T-helper 17 cell (primary cell): ENCODE measurements at places on chromosomes 3 and 15. TPM values are rescaled to one million over a fixed set of nuclear protein-coding genes. Genes with fewer than 3 reads are reported as not detected.

Gene IGSF10
- total RNA-seq: 0.22 TPM

Gene KLHDC8B
- 8.7 TPM for total RNA-seq

Gene STRIT1
- total RNA-seq: not detected

Gene TM6SF1
- 4.3 TPM for total RNA-seq

Gene DNASE1L3
- total RNA-seq: not detected

Gene C3orf85
- not detected for total RNA-seq

Gene AHSG
- total RNA-seq: not detected

Gene CCR9
- 4.0 TPM for total RNA-seq

Gene DLEC1
- 8.6 TPM for total RNA-seq

GRCh38 chr3:30668051-30668609, 61.7 kb downstream of the TGFBR2 start:
- DNase-seq: no peak

GRCh38 chr3:87706176-87706575, 352.6 kb downstream of the CGGBP1 start:
- no peak for DNase-seq

DNA sequence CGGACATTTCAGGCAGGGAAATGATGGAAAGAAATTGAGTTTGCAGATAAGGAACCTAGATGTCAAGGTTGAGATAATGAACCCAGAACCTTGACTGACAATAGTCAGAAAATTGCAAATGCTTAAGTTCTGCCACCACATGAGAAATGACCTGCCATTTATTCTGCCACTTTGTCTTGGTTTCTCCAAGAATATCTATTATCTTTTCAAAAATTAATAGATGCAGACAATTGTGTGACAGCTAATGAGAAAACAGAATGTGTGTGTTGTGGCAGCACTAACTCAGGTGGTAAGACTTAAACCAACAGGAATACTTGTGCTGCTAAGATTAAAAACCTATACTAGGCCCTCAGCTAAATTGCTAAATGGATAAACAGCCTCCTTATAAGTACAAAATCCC, 52.3 kb downstream of the CADPS start:
- DNase-seq: no peak

GRCh38 chr3:194136519-194137007, 615 bp downstream of the HES1 start:
- no peak for DNase-seq

DNA sequence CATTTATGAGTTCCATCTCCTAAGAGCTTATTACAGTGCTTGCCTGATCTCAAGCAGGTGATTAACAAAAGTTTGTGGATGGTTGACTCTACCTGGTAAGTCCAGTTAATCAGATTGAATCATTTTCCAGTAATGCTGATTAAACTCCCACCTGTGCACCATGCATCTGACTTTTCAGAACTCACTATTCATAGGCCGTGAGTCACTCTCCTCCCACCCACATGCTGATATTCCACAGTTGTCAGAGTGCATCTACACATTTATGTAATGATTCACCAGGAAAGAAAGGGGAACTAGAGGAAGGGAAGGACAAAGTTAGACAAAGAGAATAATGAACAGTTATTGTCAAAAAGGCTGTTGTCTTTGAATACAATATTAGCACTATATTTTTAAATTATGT, 106.2 kb upstream of the UBE3A start:
- DNase-seq: no peak

DNA sequence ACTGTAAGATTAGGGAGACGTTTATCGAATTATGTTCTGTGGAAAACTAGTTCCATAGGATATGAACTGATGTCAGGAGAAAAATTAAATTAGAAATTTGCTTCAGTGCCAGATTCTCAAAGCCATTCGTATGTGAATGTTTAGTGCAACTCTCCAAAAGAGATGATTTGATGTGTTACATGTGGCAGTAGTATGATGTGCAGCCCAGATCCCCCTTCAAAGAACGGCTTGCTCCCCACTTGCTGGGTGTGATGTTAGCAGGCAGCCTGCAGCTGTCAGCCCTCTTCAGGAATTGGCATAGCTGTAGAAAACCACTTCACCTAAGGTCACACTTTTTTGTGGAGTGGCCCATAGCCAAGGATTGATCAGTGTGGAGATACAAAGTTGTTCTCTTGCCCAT, 127.0 kb upstream of the CCDC54 start:
- no peak for DNase-seq

GRCh38 chr3:119632216-119632615, 28.2 kb downstream of the POPDC2 start:
- DNase-seq: no peak

GRCh38 chr3:87359826-87360225, 83.4 kb upstream of the POU1F1 start:
- no peak for DNase-seq

DNA sequence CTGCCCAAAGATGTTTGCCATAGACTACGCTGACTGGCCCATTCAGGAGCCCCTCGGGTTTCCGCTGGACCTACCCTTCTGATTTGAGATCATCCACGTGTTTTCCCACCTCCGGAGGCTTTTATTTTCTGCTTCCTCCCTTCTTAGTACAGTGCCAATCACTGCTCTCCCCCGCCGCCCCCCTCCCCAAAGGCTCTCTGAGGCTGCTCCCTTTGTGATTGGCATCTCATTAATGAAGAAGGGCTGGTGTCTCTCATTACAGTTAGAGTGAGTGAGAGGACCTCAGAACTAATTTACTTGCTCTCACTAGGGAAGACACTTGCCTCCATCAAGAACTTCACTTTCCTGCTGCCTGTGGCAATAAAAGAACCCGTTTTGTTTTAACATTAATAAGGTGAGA, 284.7 kb upstream of the ICE2 start:
- DNase-seq: no peak

DNA sequence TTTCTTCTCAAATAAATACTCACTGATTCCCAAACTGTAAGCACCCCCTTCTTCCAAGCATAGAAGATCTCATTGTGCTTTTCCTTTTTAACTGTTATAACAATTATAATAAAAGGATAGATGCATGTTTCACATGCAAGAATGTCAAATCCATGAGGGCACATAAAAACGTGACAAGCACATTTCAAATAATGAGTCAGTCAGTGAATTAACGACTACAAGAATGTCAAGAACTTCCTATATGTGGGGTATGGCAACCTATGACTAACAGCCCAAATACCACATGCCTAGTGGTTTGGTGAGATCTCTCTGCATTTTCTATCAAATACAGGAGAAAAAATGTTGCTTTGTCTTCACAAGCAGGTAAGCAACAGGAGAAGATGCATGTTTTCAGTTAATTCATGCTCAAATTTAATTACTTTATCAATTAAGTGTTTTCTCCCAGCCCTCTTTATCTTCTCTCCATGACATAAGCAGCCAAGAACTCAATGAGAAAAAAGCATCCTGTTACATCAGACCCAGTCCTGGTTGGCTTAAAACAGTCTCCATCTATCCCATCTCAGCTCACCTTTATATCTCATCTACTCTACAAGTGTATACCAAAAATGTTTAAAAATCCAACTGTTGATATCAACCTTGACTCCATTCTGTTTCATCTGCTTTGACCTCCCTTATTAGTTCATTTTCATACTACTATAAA, 181.5 kb upstream of the LMCD1 start:
- no peak for DNase-seq

DNA sequence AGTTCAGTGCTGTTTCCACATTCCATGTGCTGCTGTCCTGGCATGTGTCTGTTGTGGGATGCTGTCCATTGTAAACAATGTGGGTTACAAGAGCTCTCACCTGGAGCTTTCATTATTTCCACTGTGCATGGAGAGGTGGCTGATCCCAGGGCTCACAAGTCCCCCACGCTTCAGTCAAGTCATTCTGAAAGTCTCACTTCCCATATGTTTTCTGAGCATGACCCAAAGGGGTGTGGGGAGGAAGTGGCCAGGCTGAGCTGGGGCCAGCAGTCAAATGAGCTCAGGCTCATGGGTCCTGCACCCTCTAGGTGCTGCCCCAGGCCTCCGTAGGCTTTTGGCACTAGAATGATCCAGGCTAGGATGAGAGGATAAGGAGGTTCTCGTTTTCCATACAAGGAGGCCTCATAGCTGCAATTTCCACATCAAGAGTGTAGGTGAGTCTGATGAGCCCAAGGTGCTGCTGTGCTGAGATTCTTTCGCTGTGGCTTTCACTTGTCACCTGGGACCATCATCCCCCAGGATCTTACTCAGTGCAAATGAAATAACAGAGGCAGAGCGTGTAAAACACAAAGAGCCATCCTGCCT, 22.0 kb downstream of the STARD5 start:
- no peak for DNase-seq

- DNase-seq: no peak
Measured at GRCh38 chr15:43859546-43859945, 32.7 kb downstream of the WDR76 start.

- no peak for DNase-seq
Measured at GRCh38 chr15:66908744-66909095, 156.7 kb upstream of the SMAD3 start.

DNA sequence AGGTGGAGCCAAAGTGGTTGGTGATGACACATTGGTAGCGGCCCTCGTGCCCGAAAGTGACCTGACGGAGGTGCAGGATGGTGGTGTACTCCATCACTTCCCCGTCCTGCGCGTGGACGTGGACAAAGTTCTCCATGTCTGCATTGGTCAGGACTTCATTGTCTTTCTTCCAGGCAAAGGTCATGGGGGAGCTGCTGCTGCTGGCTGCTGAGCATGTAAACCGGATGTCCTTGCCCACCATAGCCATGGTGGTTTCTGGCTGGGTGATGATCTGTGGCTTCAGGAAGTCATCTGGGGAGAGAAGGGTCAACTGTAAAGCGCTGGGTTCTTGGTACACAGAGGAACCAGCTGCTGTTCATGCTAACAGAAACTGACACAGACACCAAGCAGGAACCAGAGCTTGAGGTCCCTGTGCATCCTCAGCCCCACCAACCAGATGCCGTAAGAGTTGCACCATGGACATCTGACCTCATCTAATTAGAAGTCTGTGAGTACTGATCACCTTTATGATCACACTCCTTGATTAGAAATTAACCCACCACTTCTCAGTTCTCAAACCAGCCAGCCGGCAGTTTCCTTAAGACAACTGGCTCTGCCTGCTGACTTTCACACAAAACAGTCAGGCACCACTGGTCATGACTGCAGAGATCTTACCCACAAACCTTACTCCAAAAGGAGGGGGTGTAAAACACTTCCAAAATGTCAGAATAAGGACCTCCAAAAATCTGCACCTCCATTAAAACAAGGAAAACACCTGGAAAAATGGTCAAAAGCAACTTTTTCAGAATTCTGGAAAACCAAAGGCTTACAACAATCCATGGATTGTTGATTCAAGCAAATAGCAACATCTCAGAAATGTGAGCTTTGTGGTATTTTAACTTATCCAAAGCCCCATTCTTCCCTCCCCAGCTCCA, 114.6 kb downstream of the LRIG1 start:
- DNase-seq: no peak

DNA sequence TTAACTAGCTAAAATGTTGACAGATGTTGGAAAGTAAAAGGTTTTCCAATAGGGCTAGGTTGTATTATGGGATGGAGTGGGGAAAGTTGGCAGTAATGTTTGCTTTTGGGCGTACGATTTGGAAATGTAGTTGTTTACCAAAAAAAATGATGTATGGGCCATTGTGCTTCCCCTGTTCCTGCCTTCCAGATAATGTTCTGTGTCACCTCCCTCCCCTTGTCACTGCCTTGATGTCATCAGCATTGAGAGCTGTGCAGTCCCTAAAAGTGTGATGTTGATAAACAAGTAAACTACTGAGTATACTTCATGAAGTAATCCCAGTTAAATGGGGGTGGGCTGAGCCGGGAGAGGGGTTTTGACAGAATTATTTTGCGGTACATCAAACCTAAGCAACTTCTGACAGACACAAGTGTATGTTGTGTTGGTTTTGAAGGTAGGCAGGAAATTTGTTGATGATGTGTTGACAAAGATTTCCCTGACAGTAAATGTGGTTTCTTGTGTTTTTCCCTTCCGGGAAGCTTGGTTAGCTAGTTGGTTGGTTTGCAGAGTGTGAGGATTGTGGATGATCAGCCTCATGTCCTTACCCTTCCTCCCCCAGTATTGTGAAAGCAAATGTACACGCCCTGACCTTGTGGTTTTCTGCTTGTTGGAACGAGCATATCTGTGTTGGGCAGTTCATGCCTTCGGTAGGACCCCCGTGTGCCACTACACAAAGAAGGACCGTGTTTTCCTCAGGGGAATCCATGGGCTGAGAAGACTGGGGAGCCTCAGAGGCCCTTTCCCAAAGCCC, 87.3 kb downstream of the PGPEP1L start:
- no peak for DNase-seq

DNA sequence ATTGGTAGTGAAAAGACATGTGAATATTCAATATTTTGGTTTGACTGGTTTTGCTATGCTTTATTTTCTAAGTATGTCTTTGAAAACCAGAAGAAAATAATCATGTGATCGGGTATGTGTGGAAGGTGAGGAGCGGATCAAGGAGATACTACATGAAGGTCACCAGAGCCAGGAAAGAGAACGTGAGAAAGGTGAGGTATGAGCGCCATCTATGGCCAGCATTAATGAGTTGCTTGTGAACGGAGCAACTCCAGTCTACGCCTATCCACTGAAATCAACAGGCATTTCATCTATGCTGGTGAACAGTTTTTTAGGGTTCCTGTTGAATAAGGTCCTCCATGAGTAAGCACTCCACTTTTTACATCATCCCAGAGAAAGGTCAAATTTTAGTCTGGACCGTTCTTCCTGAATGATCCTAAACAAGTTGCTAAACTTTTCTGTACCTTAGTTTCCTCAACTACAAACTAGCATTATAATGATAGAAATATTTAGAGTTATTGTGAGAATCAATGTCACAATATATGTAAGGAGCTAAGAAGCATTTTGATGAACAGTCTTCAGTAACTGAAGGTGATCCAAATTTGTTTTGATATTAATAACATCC, 1435.2 kb upstream of the CADM2 start:
- DNase-seq: no peak

DNA sequence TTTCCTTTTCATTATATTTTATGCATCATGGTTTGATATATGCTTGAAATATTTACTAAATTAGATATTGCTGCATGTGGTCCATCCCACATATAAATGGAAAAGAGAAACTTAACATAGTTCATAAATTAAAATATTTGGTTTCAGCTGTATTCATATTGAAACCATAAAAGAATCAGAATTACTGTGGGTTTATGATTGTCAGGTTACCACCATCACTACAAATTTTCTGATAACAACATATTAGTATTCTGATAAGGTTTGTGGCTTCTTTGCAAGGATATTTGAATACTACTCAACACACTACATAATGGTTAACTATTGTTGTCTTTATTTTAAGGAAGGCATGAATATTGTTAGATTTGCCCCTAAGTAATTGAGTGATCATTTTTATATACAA, 235.5 kb downstream of the UBE2E2 start:
- no peak for DNase-seq

DNA sequence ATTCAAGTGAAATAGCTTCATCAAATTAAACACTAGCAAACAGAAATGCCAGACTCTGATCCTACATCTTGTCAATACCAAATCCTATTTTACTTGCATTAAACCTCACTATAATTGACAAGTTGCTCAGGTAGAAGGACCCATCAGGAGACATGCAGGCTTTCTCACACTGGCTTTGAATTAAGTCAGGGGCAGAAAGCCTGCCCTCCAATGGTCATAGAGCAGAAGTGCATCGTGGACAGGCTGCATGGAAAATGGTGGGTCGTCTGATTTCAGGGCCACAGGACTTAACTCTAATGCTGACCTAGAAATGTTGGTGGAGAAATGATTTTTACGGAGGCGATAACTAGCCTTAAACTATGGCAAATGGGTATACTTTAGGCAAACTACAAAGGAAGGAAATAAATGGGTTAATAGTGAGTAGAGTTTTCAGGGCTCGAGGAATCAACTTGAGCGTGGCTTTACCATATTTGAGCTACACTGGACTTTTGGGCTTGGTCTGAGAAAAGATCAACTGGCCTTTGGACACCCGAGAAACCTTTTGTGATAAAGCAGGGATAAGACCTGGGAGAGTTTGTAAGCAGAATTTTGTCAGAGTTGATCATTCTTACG, 283.9 kb downstream of the GRM7 start:
- no peak for DNase-seq
